Activated CD4-positive, alpha-beta memory T cell treated with anti-CD3 and anti-CD28 coated beads for 36 hours (primary cell): ENCODE measurements at places on chromosomes 3 and 15.

GRCh38 chr3:184491867-184492615 is 69.5 kb upstream of the EPHB3 start:
- DNase-seq: no peak

DNA sequence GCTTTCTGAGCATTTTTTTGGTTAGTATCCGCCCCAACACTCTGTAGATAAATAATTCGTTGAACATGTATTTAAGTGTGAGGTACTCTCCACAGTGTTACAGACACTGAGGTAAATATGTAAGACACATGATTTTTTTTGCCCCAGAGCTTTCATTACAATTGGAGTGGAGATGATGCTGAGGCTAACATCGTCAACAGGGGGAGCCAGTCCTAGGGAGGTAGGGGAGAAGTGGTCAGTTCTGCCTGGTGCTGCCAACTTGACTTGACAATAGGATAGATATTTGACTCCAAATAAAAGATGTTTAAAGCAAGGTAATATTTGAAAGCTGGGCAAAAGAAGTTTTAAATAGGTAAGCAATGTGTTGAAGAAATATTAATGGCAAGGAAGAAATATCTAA is 295.7 kb downstream of the UNC13C start:
- no peak for DNase-seq

GRCh38 chr15:66063147-66063546 is 190.4 kb downstream of the MEGF11 start:
- no peak for DNase-seq

DNA sequence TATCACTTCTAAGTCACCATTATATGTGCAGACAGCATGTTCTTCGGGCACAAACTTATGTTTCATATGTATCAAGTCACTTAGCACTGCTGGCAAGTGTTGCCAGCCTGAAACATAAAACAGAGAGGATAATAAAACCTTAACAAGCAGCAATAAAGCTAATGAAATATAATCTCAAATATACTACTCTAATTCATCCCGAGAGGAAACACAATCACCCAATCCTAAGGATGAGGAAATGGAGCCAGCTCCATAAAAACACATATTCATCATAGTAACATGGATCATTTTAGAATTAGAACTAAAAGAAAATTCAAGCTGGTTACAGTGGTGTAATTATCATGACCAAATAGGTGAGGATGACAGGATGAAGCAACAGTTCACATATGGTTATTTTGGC is 1072.7 kb downstream of the EPHA3 start:
- DNase-seq: no peak

- no peak for DNase-seq
Measured at GRCh38 chr15:40449275-40449674, 8.5 kb downstream of the BAHD1 start.

GRCh38 chr3:58731673-58732072 is 65.1 kb upstream of the FAM3D start:
- DNase-seq: no peak

GRCh38 chr15:41794081-41794480 is 19.8 kb downstream of the MAPKBP1 start:
- DNase-seq: no peak

GRCh38 chr3:131326307-131326706 is 55.3 kb upstream of the NUDT16 start:
- no peak for DNase-seq

- no peak for DNase-seq
Measured at GRCh38 chr3:14340960-14341708, 61.3 kb upstream of the SLC6A6 start.

DNA sequence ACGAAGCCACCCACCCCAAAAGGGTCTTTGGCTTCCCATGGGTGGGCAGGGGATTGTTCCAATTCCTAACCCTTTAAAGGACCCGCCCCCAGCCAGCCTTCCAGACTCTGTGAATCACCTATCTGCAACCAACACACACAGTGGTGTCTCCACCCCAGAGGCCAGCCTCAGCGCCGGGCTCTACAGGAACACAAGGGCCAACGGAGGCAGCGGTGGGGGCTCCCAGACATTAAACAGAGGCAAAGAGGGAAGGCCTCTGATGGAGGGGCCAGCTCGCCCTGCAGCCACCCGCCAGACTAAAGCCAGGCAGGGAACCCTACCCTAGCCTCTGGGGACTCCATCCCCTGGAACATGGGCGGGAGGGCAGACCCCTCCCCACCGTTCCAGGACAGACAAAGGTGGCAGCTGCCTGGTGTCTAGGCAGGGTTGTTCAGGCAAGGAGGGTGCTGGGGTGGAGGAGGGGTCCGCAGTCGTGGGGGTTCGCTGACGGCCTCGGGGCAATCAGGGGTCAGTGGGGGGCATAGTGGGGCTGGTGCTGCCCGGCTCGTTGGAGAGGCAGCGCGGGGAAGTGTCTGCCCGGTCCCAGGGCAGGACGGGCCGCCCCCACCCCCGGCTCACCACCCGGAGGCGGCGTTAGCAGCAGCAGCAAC is 448 bp downstream of the SHISA5 start:
- peak; percentile 35 for DNase-seq

- peak; percentile 43 for DNase-seq
Measured at GRCh38 chr3:111715911-111716523, 120.9 kb upstream of the ZBED2 start.

DNA sequence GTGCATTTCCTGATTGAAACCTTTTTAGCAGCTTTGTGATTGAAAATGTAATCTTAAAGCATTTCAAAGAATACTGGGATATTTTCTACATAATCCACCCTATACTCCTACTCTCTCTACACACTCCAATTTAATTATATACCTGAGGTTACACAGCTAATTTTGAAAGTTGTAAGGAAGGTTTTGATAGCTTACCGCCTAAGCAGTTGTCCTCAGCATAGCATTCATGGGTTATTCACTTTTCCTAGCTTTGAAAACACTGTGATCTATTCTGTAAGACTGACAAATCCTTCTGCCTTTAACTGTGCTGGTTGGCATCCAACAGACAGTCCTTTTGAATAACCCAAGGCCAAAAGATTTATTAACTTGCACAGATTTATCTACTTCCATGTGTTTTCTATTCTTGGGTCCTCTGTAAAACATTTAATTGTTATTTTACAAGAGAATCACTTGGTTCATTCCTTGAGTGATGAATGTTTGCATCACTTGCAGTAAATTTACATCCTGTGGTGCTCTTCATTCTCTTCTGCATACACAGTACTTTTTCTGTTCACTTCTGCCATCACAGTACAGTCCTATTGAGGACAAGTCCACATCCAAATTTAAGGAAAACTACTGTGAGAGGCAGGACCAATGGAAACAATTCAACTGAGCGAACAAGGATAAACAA is 44.8 kb downstream of the SERPINI1 start:
- no peak for DNase-seq

DNA sequence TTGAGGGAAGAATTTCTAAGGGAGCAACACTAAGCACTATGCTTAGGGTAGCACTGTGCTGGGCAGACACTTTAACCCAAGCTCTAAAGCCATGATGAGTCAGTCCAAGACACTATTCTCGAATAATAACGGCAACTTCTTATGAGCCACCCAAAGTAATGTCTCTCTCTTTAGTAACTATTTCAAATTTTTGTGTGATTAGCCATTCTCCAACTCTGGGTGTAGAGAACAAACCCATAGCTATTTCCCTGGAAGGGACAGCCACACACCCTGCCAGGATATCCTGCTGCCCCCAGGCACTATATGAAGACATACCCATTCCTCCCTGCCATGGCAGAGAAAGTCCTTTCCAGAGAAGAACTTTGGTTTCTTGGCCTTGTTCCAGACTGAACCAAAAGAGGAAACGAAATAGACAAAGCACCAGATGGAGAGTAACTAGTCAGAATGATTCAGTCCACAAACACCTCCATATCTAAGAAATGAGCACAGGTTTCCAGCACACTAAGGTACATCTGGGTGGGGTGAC is 384.9 kb upstream of the THBS1 start:
- DNase-seq: no peak

- DNase-seq: no peak
Measured at GRCh38 chr3:35751207-35751606, 111.9 kb downstream of the ARPP21 start.

GRCh38 chr3:139835830-139836683 is 98.9 kb upstream of the CLSTN2 start:
- no peak for DNase-seq
